ENCODE measurements at places on chromosomes 7 and 10.

DNA sequence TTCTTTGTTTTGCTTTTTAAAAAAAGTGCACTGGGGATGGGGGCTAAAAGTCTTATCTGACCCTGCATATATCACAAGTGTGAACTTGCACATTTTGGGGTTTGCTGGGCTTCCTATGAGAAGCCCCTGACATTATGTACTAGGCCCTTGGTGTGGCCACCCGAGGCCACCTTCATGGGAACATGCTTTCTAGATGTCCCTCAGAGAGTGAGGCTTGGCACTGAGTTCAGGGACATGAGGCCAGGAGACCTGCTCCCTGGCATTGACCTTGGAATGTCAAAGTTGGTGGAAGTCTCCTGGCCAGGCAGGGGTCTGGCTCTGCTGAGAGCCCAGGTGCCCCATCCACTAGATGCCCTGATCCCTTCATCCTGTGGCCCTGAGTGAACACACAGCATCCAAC lies 536.2 kb downstream of the TCERG1L start:
- DNase-seq, result no peak

DNA sequence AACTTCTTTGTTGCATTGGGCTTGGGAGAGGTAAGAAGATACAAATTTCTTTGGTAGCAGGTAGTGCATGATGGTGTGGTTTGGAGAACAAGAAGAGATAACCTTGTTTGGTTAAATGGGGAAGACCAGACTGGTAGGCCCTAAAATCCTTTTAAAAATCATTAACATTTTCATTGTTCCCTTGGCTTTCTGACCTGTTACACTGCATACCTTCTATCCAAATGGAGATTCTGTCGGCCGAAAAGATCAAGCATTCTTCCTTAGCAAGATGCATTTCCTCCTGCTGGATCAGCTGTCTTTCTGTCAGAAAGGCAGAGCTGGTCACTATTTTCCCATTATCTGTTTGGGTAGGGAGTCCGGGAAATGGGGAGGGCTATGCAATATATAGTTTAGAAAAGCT lies 33.7 kb downstream of the AGK start:
- no peak for DNase-seq

- DNase-seq, result no peak
Observed at GRCh38 chr7:131501422-131501821, 55.0 kb downstream of the PODXL start.

DNA sequence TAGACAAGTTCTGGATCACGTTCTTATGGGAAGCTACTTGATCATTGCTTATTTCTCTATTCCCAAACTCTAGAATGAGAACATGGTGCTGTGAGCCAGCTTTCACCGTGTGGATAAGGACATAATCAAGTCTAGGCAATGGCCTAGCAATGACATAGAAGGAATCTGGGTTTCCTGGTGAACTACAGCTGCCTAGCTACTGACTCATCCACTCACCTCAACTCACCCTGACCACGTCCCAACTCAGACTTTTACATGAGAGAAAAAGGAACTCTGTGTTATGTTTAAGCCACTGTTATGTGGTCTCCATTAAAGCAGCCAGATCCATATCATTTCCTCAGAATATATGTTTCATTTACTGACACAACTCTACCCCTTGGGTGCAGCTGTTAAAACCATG lies 18.8 kb upstream of the MET start:
- DNase-seq, result no peak

DNA sequence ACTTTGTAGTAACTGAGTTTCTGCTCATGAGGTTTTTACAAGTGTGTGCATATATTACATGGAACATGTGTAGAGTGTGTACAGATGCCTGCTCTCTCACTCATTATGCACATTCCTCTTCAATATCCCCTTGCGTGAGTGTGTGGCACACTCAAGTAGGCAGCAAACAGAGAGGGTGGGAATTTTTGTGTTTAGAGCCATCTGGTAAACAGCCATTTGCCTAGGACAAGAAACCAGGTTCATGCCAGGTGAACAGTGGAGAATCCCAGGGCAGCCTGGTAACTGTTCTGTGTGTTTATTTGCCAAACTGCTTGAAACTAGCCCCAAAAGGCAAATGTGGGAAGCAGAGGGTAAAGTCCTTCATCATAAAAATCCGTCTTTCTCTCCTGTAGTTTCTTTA lies 19.9 kb downstream of the FBXW4 start:
- no peak for DNase-seq

DNA sequence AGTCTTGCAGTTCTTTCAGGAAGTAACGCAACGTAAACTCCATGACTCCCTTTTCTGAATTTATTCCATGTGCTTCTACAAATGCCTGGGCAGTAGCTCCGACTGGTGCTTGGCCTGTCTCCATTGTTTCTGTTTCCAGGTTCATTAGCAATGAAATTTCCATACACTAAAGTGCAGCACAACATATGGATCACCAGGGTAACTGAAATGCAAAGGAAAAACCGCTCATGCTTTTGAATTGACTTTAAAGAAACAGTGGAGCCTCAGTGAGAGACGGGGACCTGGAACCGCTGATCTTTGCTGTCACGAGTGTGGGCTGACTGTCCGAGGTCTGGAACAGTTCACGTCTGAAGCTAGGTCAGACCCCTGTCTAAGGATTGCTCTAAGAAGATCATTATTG lies 126.5 kb upstream of the IGFBP3 start:
- no peak for DNase-seq
